ENCODE measurements at places on chromosomes 6 and 20.

GRCh38 chr6:39801456-39802251 lies 9.5 kb downstream of the DAAM2 start:
- no peak for DNase-seq

- no peak for DNase-seq
These were observed 73.7 kb upstream of the ESR1 start for GRCh38 chr6:151733680-151734320.

DNA sequence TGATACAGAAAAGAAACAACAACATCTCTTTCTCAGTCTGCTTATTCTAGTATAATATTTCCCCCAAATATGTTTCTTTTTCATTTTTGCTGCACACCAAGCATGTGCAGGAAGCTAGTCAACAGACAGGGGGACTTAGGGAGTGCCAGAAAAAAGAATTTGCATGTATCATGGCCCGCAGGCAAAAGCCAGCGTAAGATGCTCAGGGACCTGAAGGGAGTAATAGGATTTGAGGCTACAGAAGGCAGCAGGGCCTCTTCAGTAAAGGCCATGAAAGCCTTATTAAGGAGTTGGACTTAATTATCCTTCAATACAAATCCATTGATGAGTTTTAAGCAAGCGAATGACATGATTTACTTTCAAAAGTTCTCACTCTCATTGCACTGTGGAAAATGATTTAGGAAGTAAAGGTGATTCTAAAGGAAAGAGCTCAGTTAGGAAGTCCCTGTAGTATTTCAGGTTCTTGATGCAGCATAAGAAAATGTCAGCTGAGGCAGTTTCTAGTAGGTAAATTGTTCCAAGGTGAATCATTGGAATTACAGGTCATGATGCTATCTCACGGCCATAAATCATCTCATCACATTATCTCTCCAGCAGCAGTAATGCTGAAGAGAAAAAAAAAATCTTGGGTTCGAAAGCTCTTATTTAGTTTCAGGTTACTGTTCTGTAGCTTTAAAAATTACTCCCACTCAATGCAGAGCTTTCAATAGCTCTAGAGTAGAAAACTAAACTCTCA lies 94.8 kb downstream of the PTCHD4 start:
- peak; percentile 40 for DNase-seq

DNA sequence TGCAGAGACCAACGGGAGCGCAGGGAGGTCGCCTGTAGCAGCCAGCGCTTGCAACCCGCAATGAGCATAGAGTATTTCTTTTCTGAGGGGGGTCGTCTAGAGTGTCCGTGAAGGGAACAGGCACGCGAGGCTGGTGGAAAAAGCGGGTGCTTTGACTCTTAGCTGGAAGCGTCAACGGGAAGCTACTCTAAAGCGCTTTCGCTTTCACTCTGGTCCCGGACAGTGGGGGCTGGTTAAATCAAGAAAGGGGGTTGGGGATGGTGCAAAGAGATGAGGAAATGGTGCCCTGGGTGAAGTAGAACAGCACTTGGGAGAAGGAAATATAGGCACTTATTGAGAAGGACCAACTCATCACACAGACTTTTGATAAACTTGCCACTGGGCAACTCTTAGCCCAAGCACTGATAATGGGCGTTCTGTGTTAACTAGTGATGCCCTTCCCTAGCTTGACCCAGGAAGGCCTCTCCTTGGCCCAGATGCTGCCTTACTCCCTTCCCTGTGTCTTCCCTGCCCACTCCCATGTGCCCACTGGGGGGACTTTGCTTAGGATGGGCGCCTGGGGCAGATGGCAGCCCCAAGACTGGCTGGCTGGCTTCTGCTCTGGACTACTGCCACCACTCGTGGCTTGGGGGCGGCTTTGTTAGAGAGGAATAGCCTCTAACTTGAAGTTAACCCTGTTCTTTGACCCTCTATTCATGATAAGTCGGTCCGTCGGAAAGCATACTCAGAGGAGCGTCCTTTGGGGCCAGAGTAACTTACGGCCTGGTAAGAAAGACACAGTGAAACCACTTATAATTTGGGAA lies 585 bp downstream of the PSMB9 start:
- DNase-seq = peak; percentile 16

GRCh38 chr6:100461278-100461916 lies 3.3 kb downstream of the SIM1 start:
- DNase-seq = no peak

DNA sequence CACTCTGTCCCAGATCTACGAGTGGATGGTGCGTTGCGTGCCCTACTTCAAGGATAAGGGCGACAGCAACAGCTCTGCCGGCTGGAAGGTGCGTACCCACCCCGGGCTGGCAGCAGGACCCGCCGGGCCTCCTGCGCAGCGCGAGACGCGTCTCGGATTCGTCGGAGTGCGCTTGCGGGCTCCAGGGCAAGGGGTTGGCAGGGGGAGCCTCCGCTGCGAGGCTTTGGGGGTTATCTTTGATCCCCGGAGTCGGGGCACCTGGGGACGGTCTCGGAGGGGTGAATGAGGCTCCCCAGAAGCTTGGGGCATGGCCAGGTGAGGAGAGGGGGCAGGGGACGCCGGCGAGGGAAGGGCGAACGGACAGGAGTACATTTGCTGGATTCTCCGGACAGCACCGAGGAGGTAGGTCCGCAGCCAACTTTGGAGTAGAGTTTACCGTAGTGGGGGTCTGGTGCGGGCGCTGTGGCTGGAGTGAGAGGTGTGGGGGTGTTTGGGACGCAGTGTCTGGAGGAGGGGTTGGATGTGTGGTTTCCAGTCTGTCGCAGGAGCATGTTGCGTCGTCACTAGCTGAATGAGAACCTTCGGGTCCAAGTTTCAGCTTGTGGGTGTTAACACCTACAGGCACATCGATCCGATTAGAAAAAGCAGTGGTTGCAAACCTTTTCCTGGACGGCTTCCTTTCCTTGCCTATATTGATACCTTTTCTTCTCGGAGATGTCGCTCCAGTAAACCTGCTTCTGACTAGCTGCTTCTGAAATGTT lies 1.2 kb downstream of the FOXO3 start:
- peak; percentile 37 for DNase-seq

DNA sequence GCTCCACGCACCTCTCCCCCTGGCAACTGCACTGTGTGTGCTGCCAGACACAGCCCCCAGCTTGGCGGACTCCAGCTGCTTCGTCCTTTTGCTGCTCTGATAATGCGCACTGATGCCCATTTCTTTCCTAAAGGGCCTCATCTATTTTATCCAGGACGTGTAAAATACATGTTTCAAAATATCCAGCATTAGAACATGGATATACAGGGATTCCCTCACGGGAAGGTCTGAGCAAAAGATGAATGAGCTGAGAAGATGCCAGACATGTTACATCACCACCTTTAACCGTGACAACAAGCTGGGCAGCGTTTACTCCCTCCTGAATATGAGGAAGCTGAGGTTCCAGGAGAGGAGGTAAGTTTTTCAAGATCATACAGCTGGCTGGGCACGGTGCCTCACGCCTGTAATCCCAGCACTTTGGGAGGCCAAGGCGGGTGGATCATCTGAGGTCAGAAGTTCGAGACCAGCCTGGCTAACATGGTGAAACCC lies 32.8 kb downstream of the TNXB start:
- DNase-seq = peak; percentile 93

DNA sequence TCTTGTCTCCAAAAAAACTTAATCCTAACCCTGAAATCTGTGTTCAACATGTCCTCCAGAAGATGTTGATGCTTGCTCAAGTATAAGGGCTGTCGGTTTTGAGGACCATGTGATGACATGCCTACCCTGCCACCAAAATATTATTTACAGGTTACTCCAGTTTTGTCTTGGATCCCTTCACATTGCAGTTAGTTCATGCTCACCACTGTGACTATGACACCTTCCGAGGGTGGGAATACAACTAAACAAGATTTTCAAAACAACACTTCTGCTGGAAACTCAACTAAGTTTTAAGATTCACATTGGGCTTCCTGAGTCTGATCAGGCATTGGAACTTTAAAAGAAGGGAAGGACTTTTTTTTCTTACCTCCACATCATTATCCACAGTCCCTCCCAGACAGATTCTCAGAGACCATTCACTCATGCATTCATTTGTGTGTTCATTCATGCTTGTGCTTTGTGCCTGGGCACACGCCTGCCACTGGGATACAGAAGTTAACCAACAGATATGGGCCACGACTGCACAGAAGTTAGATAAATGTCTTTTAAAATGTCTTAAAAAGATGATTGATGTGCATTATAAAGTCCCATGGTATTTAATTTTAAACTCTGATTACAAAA lies 118.7 kb upstream of the GJE1 start:
- peak; percentile 48 for DNase-seq

GRCh38 chr20:51525241-51526105 lies 17.0 kb downstream of the NFATC2 start:
- peak; percentile 19 for DNase-seq

DNA sequence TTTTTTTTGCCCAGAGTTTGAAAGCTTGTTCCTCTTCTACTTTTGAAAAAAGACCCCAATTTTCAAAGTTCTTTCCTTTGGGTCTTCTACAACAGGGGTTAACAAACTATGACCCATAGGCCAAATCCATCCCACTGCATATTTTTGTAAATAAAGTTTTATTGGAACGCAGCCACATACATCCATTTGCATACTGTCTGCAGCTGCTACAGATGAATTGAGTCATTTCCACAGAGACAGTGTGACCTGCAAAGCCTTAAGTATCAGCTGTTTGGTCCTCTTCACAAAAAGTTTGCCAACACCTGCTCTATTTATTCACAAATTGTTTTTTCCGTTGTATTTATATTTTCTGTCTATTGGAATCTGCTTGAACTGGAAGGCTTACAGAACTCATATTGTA lies 189.2 kb downstream of the TBC1D7 start:
- DNase-seq = no peak

GRCh38 chr6:43952746-43953145 lies 174.5 kb downstream of the MRPL14 start:
- no peak for DNase-seq

DNA sequence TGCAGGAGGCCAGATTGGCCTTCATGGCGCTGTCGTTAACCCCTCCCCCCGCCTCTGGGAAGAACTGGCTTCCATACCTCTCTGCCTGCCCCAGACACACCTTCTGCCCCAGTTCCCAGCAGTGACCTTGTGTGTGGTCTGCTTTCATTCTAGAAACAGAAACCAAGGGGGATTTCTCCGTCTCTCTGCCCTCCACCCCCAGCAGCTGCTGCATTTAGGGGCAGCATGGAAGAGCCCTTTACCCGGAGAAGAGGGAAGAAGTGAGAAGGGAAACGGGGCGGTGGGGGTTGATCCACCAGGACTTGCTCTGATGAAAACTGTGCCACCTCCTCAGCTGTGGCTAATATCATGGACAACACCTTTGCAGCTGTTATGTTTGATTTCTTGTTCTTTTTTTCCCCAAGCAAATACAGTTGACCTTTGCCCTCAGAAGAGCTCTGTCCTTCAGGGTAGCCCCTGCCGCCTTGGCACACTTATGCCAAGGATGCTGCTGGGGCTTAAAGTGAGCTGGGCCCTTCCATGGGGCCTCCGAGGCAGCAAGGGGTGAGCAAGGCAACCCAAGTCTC lies 6.1 kb downstream of the GLP1R start:
- no peak for DNase-seq

- DNase-seq = no peak
These were observed 35.4 kb downstream of the TMX4 start for GRCh38 chr20:7984192-7984591.

DNA sequence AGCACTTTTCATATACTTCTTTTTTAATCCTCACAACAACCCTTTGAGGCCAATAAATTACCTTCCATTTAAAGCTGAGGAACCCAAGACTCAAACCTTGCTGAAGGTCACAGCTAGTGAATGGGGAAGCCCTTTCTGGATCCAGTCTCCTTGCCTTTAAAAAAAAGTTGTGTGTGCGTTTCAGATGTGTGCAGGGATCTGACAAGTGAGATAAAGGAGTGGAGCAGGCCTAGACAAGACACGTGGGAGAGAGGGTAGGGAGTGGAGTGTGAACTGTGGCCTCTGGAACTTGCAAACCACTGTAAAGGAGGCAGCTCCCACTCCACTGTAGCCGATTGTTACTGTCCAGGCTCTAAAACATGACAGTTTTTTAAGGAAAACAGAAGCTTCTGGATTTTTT lies 1.9 kb downstream of the KLHL32 start:
- DNase-seq = no peak

DNA sequence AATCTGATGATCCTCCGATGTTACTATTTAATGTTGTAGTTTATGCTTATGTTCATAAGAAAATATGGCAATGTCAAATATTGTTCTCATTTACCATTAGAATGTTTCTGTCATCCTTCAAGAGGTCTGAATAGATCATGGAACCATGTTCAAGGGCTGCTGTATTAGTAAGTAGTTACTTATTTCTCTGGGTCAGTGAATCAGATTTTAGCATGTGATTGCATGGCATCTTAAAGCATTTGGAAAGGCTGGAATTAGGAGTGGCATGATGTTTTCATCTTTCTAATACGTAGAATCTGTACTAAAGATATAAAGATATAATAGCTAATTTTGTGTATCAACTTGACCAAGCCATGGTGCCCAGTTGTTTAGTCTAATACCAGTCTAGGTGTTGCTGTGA lies 40.5 kb upstream of the NKX2-4 start:
- DNase-seq = no peak

- no peak for DNase-seq
These were observed 8.4 kb upstream of the DHX35 start for GRCh38 chr20:38953630-38954340.

GRCh38 chr6:16562498-16562897 lies 198.8 kb downstream of the ATXN1 start:
- DNase-seq = no peak

- DNase-seq = no peak
These were observed 669.3 kb upstream of the GJE1 start for GRCh38 chr6:141463237-141463977.

All from epithelial cell of esophagus (primary cell).